ENCODE measurements at places on chromosomes 5 and 9. TPM values are rescaled to one million over a fixed set of nuclear protein-coding genes. Genes with fewer than 3 reads are reported as not detected.

GRCh38 chr5:3598207-3598606, 2.6 kb downstream of the IRX1 start:
- DNase-seq, result no peak

GRCh38 chr5:41772056-41772455, 98.2 kb downstream of the OXCT1 start:
- no peak for DNase-seq

- no peak for DNase-seq
Measured at GRCh38 chr5:29853711-29854220, 1339.7 kb upstream of the CDH6 start.

The PCDHB8 gene
- not detected for total RNA-seq

The IL13 gene
- not detected for total RNA-seq

The TMEM215 gene
- total RNA-seq, result 0.10 TPM

The NMUR2 gene
- not detected for total RNA-seq

The WDR31 gene
- total RNA-seq, result 0.11 TPM

The PCDHA1 gene
- total RNA-seq, result not detected
